Caco-2 (cell line): ENCODE measurements at places on chromosomes 5 and 9. TPM values are rescaled to one million over a fixed set of nuclear protein-coding genes. Genes with fewer than 3 reads are reported as not detected.
A peak's percentile ranks its signal among the peaks of the same experiment; 100 is the strongest.

DNA sequence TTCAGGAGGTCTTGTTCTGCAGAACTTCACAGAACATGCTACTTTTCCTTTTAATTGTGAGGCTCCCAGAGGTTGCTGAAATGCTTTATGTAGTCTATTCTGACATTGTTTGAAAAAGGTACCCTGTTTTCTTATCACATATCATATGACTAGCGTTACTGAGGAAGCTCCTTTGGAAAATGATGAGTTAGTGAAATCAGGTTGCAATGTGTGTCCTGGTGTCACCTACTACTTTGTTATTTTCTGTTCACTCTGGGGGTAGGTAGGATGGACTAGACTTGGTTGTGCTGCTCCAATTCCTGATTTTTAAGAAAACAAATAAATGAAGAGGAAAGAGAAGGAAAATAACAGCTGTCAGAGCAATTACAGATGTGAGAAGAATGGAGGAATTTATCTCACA is 93.7 kb downstream of the PAPPA start:
- no peaks in the 10 kb centered on the region; the same call in 1 of the 2 replicates for H3K27me3 ChIP-seq
- no peak for DNase-seq
- no peak overlapping the region for H3K4me3 ChIP-seq
- H3K27ac ChIP-seq: no peak overlapping the region

IL11RA gene
- total RNA-seq: 5.6 and 7.1 TPM in 2 replicates

- H3K27me3 ChIP-seq: no peaks in the 10 kb centered on the region
- no peak for DNase-seq
- H3K4me3 ChIP-seq: no peak overlapping the region
- no peaks in the 10 kb centered on the region for H3K4me1 ChIP-seq
- H3K36me3 ChIP-seq: no peaks in the 10 kb centered on the region
Measured at GRCh38 chr9:118985851-118986250, 383.4 kb downstream of the BRINP1 start.

APBA1 gene
- total RNA-seq: 0.32 and 0.34 TPM in 2 replicates

GRCh38 chr5:38636626-38637025 is 80.2 kb upstream of the LIFR start:
- H3K4me1 ChIP-seq: peaks cover 69% of the 10 kb centered on the region
- peak overlapping the region; percentile 37 for H3K27ac ChIP-seq
- H3K4me3 ChIP-seq: no peak overlapping the region
- no peaks in the 10 kb centered on the region for H3K27me3 ChIP-seq
- no peaks in the 10 kb centered on the region for H3K36me3 ChIP-seq
- peak; percentile 42 for DNase-seq

PCDHA1 gene
- total RNA-seq: 0.07 TPM in 1 of 2 replicates, not detected in the other

GRCh38 chr5:77995793-77996409 is 219.8 kb upstream of the TBCA start:
- H3K4me3 ChIP-seq: no peak overlapping the region
- 0 out of 2 replicates have a peak, but pooled peaks cover 3% of the 10 kb centered on the region for H3K4me1 ChIP-seq
- DNase-seq: no peak
- no peaks in the 10 kb centered on the region for H3K27me3 ChIP-seq
- no peak overlapping the region for H3K27ac ChIP-seq
- no peaks in the 10 kb centered on the region; the same call in 1 of the 2 replicates for H3K36me3 ChIP-seq

LAMC3 gene
- total RNA-seq: 0.36 and 0.44 TPM in 2 replicates

DNA sequence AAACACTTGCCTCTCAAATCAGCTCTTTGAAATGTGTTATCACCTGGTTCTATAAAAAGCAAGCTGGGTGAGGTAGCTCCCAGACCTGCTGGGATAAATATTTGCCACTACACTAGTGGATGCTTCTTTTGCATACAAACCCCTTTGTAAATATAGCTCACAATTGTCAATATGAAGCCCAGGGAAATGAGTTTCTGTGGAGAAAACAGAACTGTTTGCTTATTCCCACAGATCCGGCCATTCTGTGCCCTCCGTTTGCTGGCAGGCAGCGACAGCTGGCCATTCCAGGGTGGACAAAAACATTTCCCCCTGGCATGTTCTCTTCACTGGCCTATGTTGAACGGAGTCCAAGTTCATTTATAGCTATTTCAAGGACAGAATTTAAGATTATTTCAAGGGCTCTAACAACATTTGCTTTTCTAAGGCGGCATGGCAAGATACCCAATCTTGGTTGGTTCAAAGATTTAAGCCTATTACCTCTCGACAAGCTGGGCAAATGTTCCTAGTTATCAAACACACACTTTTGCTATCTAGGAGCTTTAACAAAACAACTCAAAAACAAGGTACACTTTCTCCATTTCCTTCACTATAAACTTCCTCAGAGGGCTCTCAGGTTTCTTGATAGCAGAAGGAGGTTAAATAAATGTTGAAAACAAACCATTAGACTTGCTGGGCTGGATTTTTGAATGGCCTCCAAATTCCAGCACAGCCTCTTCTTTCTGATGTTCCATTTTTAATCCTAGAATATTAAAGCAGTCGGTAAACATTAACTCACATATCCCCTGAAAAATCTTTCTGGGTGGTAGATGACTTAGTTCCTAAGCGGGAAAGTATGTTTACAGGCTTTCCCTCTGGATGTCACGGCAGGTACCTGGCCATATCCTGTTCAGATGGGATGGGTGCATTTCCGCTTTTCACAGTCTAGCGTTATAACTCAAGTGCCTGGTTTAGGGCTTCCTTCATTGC is 332.3 kb downstream of the PLK2 start:
- H3K4me3 ChIP-seq: no peak overlapping the region
- H3K4me1 ChIP-seq: no peaks in the 10 kb centered on the region

- H3K27ac ChIP-seq: no peak overlapping the region
- no peaks in the 10 kb centered on the region for H3K36me3 ChIP-seq
- H3K27me3 ChIP-seq: no peaks in the 10 kb centered on the region
- H3K4me3 ChIP-seq: no peak overlapping the region
- DNase-seq: no peak
- H3K4me1 ChIP-seq: no peaks in the 10 kb centered on the region
Measured at GRCh38 chr9:92564504-92564903, 28.7 kb upstream of the ECM2 start.

TMEM38B gene
- total RNA-seq: 38.6 and 48.6 TPM in 2 replicates

SLC25A2 gene
- 0.64 and 0.67 TPM in 2 replicates for total RNA-seq

DNA sequence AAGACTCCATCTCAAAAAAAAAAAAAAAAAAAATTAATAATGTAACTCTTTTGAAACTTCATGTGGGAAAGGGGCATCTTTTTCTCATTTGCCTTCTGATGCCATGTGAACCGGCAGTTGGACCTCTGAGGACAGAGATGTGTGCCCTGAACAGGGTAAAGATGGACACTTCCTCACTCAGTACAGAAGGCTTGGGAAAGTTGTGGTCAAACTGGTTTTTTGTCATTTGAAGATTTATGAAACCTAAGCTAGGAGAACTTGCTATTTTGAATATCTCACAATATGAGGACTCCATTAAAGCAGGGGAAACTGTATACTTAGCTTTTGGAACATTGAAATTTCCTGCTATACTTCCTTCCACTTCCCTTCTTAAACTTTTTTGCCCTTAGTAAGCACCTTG is 147.5 kb upstream of the ALDH1B1 start:
- no peaks in the 10 kb centered on the region for H3K36me3 ChIP-seq
- no peak overlapping the region for H3K27ac ChIP-seq
- no peaks in the 10 kb centered on the region for H3K27me3 ChIP-seq
- DNase-seq: no peak

DNA sequence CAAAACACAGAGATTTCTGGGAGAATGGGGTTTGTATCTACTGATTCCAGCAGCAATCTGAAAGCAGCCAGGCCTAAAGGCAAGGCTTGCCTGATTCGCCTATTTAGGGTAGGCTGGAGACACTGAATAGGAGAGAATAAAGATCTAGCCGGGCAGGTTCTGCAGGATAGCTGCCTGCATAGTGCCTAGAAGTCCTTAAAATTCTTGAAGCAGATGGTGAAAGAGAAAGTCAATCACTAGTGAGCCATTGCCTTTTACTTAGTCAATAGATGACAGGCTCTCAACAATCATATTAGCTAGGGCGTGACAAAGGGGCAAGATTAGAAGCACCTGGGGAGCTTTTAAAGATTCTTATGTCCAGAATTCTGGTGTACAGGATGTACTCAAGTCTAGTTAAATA is 522.7 kb downstream of the HTR1A start:
- no peaks in the 10 kb centered on the region for H3K27me3 ChIP-seq
- DNase-seq: no peak
- no peaks in the 10 kb centered on the region for H3K4me1 ChIP-seq
- no peak overlapping the region for H3K4me3 ChIP-seq

GRCh38 chr5:126122942-126123341 is 300.3 kb upstream of the GRAMD2B start:
- no peak for DNase-seq
- H3K4me1 ChIP-seq: no peaks in the 10 kb centered on the region
- no peak overlapping the region for H3K4me3 ChIP-seq

F2RL2 gene
- not detected in 2 replicates for total RNA-seq

DNA sequence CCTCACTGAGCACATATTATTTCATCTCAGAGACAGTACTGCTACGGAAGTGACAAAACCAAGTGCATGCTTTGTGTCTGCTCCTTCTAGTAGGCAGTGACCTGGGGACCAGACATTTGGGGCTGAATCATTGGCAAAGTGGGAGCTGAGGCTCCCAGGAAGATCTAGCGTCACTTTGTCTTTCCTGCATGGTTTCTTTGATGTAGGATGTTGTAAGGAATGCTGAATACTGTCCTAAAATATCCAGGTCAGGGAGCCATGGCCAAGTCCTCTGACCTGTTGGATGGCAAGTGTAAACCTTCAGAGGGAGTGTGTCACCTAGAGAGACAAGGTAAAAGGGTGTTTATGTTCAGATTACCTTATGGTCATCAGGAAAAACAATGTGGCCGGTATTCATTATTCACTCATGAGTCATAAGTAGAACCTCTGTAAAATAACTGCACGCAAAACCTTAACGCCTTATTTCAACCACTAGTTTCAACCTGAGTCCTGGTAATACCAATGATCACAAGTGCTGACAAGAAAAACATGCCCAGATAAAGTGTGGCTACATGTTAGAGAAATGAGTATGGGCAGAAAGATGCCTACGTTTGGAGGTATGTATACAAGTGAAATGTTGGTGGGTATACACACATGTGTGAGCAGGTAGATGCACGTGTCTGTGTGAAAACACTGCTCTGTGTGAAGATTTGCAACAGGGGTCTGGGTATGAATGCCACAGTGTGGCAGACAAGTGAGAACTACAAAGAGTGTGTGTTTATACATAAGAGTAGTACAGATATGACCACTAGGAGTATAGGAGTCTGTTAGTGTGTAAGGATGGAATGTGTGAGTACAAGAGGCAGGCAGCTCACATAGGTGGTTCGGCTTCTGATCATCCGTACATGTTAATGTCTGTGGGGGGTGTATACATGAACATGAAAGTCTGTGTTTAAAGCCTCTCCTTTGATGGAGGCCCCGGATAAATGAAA is 263.9 kb downstream of the SPOCK1 start:
- H3K36me3 ChIP-seq: no peaks in the 10 kb centered on the region
- no peak for DNase-seq
- H3K4me1 ChIP-seq: no peaks in the 10 kb centered on the region
- no peak overlapping the region for H3K27ac ChIP-seq
- no peaks in the 10 kb centered on the region for H3K27me3 ChIP-seq

- H3K4me1 ChIP-seq: peaks cover 23% of the 10 kb centered on the region
- DNase-seq: no peak
- H3K27ac ChIP-seq: no peak overlapping the region
Measured at GRCh38 chr9:112032009-112032408, 135.4 kb downstream of the UGCG start.
